ENCODE measurements at places on chromosomes 2 and 18. TPM values are rescaled to one million over a fixed set of nuclear protein-coding genes. Genes with fewer than 3 reads are reported as not detected.
A peak's percentile ranks its signal among the peaks of the same experiment; 100 is the strongest.

DNA sequence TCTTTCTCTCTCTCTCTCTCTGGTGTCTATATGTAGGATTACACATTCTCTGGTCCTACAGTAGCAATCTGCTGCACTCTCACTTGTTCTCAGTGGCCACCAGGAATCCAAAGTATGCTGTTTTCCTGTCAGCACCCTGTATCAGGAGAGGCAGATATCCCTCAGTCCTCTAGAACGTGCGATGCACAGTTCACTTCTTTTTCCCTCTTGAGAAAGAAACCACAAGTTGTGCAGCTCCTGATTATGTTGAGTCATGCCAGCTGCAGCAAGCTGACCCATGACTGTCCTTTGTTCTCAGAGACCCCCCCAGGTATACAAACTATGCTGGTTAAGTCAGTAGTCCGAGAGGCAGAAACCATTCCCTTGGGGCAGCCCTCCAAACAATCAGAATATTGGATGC lies 54.6 kb downstream of the LANCL1 start:
- DNase-seq: no peak

RAX gene
- total RNA-seq: not detected

MRO gene
- total RNA-seq: not detected

DNA sequence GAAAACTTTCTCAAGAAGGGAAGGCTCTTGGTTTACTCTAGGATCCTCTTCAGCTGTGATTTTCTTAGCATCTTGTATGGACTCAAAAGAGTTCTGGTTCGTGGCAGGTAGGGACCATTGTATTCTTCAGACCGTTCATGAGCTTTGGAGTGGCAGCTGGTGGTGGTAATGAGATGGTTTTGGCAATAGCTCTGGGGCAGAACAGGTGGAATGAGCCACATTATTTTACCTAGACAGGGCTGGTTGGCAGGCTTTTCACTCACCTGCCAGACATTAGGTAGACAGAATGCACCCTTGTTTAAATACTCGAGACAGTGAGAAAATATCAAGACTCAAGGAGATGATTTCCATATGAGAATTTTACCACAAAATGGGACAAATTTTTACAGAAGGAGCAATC lies 26.2 kb upstream of the MGAT5 start:
- DNase-seq: no peak

GRCh38 chr18:72206814-72207213 lies 337.3 kb downstream of the CBLN2 start:
- no peak for DNase-seq

GRCh38 chr2:241274127-241274526 lies 41.3 kb downstream of the HDLBP start:
- no peak for DNase-seq

GRCh38 chr2:168974428-168974827 lies 56.7 kb downstream of the ABCB11 start:
- no peak for DNase-seq

NRP2 gene
- 0.91 TPM for total RNA-seq

DNA sequence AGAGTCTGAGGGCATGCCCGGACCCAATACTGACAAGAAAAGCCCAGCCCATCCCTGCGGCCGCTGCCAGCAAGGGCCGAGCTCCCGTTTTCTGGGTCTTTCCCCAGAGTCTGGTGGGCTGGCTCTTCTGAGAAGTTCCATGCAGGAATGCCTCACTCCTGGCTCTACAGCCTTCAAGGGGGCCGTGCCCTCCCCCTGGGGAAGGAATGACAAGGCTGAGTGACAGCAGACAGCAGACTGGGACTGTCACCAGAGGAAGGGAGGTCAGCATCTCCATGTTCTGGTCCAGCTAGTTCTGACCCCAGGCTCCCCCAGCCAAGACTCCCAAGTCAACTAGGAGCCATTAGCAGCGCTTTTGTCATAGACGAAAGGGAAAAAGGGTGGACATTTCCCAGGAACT lies 13.0 kb upstream of the SEMA4C start:
- no peak for DNase-seq

GRCh38 chr2:158391876-158392275 lies 64.7 kb downstream of the CCDC148 start:
- DNase-seq: no peak

HOXD1 gene
- not detected for total RNA-seq

DNA sequence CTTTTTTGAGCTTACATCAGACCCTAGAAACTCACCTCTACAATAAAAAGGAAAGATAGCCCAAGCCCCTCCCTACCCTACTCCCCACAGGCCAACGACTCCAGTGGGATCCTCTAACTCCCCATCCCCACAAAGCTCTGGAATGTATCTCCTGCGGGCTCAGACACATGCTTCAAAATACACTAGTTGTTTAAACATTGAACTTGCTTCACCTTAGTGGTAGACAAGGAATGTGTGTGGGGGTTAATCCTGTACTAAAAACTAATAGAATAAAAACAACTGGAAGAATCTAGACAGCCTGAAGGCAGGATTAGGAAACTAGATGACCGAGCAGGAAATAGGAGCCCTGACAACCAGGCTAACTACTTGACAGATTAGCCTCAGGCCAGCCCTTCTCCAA lies 211.5 kb downstream of the SUCLG1 start:
- DNase-seq: no peak

DNER gene
- total RNA-seq: not detected

- DNase-seq: no peak
These were observed 59.2 kb upstream of the PEX13 start for GRCh38 chr2:60958361-60958760.

DNA sequence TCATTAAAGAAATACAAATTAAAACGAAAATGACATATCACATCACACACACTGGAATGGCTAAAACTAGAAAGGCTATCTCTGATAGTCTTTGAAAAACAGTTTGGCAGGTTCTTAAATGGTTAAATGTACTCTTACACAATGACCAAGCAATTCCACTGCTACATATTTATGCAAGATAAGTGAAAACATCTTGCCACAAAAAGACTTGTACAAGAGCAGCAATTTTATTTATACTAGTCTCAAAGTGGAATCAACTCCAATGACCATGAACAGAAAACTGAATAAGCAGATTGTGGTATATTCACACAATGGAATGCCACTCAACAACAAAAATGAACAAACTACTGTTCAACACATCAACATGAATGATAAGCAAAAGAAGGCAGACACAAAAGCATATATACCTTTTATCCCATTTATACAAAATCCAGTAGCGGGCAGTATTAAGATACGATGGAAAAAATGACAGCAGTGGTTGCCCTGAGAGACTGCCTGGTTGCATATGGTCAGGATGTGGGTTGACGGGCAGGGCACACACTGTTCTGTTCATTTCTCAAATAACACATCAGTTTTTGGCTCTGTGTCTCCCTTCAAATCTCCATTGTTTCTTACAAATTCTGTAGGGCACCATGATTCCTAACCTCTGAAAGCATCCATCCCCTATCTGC lies 25.4 kb downstream of the SP100 start:
- DNase-seq: peak; percentile 66

DNA sequence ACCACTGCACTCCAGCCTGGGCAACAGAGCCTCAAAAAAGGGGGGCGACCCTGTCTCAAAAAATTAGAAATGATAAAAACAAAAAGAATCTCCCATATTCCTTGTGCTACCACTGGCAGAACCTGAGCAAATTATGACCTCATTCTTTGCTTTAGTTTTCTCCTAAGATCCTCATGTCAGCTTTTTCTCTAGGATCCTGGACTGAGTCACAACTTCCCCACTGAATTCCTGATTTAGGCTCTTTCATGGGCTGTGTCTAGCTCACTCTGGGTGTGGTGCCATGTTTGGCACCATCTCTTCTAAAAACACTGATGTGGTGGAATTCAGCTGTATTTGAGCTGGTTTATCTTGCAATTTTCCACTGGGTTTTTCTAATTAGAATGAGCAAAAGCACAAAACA lies 37.1 kb downstream of the EXOC6B start:
- no peak for DNase-seq

TUBB8B gene
- not detected for total RNA-seq

MYO1B gene
- total RNA-seq: 3.9 TPM

- no peak for DNase-seq
These were observed 100.1 kb downstream of the TSN start for GRCh38 chr2:121855510-121855909.

CTAGE1 gene
- total RNA-seq: not detected

CNRIP1 gene
- total RNA-seq: 0.11 TPM

SGPP2 gene
- 6.5 TPM for total RNA-seq

GRCh38 chr2:230677201-230677946 lies 35.3 kb upstream of the CAB39 start:
- no peak for DNase-seq

GRCh38 chr2:164913011-164913410 lies 42.3 kb downstream of the SLC38A11 start:
- DNase-seq: no peak

CYS1 gene
- total RNA-seq: 0.09 TPM

- DNase-seq: no peak
These were observed 8.5 kb downstream of the STAM2 start for GRCh38 chr2:152167065-152167464.

- DNase-seq: no peak
These were observed 308.1 kb upstream of the CYRIA start for GRCh38 chr2:16973586-16974286.

GRCh38 chr2:178110681-178111080 lies 1.6 kb upstream of the RBM45 start:
- no peak for DNase-seq

AQP12B gene
- total RNA-seq: not detected

DNA sequence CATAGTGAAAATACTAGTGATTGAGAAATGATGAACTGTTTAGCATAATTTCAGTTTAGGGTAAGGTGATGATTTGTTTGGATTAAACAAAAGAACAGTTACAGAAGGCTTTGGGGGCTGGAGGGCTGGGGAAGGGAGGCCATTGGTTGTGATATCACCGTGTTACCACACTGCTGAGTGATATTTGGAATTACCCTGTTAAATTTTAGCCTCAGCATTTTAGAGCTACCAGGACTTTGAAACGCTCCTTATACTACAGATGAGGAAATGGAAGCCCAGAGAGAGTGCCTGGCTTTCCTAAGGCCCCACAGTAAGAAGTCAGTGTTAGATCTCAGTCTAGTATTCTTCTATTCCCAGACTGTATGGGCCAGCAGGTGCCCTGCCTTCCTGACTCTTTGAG lies 15.6 kb downstream of the ARHGEF33 start:
- DNase-seq: no peak

- DNase-seq: no peak
These were observed 62.8 kb downstream of the HDAC4 start for GRCh38 chr2:239337877-239338484.

GRCh38 chr2:179263446-179264367 lies 925 bp downstream of the SESTD1 start:
- peak; percentile 12 for DNase-seq

ANKRD29 gene
- not detected for total RNA-seq

GRCh38 chr2:121558329-121558728 lies 27.6 kb downstream of the RNU4ATAC start:
- DNase-seq: no peak

WDCP gene
- total RNA-seq: 29.4 TPM

STAT4 gene
- 54.7 TPM for total RNA-seq

- peak; percentile 66 for DNase-seq
These were observed 96.5 kb downstream of the ZFP36L2 start for GRCh38 chr2:43129676-43130547.

TLX2 gene
- 0.60 TPM for total RNA-seq
